Activated naive CD4-positive, alpha-beta T cell treated with Interleukin-2 at 50 U/mL for 16 hours (primary cell): ENCODE measurements at places on chromosomes 11 and 22.

DNA sequence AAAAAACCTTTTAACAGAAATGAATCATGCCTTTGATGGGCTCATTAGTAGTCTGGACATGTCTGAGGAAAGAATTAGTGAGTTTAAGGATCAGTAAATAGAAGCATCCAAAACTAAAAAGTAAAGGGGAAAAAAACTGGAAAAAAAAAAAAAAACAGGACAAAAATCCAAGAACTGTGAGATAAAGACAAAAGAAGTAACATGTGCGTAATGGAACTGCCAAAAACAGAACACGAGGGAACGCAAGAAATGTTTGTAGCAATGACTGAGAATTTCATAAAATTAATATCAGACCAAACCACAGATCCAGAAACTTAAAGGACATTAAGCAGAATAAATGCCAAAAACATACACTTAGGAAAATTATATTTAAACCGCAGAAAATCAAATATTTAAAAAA is 77.4 kb downstream of the MS4A13 start:
- DNase-seq: no peak

DNA sequence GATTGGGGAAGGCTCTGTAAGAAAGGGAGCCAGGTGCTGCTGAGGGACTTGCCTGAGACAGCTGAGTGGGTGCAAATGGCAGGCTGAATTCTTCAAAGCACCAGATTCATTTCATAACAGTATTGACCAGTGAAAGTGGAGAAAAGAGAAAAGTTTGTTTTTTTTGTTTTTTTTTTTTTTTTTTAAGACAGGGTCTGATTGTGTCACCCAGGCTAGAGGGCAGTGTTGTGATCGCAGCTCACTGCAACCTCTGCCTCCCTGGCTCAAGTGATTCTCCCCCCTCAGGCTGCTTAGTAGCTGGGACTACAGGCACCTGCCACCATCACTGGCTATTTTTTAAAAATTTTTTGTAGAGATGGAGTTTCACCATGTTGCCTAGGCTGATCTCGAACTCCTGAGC is 494.0 kb downstream of the MIAT start:
- no peak for DNase-seq

DNA sequence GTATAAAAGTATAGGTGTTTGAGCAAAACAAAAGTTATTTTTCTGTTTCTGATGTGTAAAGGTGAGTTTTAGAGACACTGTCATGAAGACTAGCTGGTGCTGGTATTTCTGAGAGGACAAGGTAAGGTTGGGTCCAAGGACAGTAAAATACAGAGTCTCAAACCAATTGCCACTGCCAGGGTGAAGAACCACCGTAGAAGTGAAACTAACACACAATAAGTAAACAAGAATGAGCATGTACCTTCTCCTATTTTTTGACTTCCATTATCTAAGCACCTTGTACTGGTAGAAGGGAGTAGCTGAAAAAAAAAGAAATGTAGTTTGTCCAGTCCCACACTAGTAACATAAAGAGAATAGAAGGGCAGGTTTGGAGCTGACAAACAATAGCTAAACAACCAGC is 117.3 kb downstream of the TTC28 start:
- DNase-seq: no peak

DNA sequence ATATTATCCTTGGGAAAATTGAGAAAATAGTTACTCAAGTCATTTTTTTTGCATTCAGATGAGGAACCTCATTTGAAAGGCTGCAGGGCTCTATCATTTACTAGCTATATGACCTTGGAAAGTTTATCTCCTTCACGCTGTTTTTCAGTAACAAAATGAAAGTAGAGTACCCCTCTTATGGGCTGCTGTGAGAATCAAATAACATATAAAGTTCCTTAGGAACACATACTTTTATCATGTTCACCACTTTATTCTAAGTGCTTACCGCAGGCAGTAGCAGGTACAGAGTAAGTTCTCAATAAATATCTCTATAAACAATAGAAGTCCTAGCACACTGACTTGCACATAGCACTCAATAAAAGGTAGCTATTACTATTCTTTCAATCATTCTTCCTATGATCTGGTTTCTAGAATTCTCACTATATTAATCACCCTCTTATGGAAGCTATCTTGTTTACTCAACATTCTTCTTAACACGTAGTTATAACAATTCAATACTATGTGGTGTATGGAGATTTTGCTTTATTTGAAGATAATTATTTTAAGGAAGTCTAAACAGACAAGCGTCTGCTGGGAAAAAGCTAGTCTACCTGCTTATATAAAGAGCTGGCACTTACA is 1.9 kb downstream of the C11orf71 start:
- no peak for DNase-seq

- DNase-seq: no peak
Measured at GRCh38 chr22:24289114-24289513, 18.5 kb downstream of the SPECC1L start.

DNA sequence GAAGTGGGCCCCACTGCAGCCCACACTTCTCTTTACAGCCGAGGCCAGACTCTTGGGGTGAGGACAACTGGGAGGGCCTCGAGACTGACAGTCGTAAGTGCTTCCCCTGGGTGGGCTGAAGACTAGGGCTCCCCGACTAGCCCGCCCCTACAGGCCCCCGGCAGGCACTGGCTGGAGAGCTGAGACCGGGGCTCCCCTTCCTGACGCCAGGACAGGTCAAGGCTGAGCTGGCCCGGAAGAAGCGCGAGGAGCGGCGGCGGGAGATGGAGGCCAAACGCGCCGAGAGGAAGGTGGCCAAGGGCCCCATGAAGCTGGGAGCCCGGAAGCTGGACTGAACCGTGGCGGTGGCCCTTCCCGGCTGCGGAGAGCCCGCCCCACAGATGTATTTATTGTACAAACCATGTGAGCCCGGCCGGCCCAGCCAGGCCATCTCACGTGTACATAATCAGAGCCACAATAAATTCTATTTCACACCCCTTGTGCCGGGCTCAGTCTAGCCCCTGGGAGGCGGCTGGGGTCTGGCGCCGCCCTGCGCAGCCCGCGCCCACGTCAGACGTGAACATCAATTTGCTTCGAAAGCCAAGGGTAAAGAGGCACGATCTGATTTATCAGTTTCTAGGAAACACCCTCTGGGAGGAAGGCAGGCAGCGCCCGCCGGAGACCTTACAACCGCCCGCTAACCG is 13.5 kb downstream of the SCYL1 start:
- no peak for DNase-seq

DNA sequence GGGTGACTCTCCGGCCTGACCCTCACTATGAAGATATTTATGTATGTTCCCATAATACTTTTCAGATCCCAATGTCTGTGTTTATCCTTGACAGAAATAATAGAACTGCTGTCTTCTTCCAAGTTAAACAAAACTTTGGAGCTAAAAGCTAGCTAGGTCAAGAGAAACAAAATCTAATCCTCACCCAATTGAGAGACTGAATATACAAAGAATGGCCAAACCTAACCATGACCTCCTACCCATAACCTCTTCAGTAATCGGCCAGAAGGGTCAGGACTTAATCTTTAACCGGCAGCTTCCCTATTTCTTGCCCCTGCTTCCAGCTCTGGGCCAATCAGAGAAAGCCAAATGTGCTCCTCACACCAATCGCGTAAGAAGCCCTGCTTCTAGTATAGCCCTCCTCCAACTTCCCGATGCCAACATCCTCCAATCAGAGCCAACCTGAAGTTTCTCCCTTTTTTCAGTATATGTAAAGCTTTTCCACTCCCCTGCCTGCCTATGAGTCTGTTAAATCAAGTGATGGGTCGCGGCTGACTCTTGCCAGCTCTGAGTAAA is 1.7 kb upstream of the DDX6 start:
- peak; percentile 65 for DNase-seq

- no peak for DNase-seq
Measured at GRCh38 chr22:46172522-46173110, 22.3 kb downstream of the PPARA start.
